ENCODE measurements at places on chromosomes 2 and 18.

DNA sequence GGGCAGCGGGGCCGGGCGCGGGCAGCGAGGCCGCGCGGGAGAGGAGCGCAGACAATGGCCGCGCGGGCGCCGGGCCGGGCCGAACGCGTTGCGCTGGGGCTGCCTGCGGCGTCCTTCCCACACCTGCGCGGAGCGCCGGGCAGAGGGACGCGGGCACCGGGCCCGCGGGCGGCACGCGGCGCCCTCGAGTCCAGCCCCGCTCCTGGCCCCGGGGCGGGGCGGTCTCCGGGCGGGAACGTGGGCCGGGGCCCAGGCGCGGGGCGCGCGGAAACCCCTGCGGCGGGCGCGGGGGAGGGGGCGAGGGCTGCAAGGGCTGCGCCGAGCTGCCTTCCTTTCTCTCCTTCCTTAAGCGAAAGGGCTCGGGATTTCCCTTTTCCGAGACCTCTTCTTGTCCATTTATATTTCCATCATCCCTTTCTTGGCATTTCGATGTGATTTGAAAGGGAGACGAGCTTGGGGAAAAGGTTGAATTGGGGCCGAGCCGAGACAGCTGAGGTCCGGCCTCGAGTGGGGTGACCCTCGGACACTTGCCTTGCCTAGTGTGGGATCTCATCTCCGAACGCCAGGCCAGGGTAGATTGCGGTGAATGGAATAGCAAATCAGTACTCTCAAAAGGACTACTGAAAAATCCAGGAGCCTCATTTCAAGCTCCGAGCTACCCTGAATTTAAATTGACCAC, 676 bp downstream of the KLHL23 start:
- no peak for DNase-seq

- DNase-seq = no peak
Observed at GRCh38 chr2:85162746-85163301, 29.6 kb downstream of the TCF7L1 start.

- DNase-seq = no peak
Observed at GRCh38 chr18:51196118-51196810, 1.2 kb downstream of the MEX3C start.

GRCh38 chr18:23532848-23533247, 29.5 kb downstream of the RMC1 start:
- DNase-seq = no peak

GRCh38 chr2:196534495-196534894, 105.0 kb upstream of the CCDC150 start:
- DNase-seq = no peak

- no peak for DNase-seq
Observed at GRCh38 chr2:189726271-189726670, 36.3 kb downstream of the OSGEPL1 start.

GRCh38 chr2:142866426-142866825, 11.0 kb upstream of the KYNU start:
- no peak for DNase-seq

- DNase-seq = no peak
Observed at GRCh38 chr18:44437603-44438002, 243.1 kb upstream of the SETBP1 start.

DNA sequence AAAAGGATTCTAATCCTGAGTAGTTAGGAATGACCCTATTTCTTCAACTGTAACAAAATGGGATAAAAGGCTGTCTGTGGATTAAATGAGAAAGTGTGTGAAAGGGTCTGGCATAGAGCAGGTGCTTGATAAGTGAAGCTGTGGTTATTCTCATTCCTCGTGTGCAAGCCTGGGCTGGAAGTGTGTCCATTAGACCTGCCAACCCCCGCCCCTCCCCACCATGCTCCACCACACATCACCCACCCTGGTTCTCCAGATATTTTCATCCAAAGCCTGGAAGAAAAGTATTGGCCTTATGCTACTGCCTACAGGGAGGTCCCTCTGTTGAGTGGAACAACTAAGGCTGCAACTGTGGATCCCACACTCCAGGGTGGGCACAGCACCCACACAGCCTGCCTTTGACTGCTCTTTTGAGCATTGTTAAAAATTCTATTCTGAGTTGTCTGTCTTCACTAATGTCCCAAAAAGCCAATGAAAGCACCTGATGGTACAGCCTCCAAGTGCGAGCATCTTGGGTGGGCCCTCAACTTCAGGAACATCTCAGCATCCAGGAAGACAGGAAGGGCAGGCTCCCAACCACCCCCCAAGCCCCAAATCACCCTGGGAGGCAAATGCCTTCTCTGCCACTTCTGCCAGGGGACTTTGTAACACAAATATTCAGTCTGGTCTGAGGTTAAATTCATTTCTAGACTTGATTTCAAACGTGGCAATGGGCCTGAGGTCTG, 102.8 kb upstream of the PPP1CB start:
- DNase-seq = no peak

GRCh38 chr2:176483901-176484568, 214.8 kb downstream of the MTX2 start:
- DNase-seq = no peak

- DNase-seq = no peak
Observed at GRCh38 chr2:178273787-178274360, 79.6 kb downstream of the OSBPL6 start.

DNA sequence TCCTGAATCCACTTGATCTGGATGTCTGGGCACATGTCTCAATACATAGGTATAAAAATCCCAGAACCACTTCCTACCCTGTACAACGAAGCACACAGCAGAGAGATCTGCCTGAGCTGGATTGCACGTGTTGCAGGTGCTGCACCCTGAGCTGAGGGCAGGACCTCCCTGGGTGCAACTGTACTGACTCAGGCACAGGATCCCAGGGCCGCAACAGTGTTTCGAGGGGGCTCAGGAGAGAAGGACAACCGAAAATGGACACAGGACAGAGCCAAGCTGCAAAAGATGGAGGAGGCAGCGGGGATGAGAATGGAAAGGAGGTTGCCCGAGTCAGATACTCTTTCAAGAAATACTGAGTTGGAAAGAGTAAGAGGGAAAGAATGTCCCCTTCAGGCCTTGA, 354.1 kb downstream of the EIPR1 start:
- DNase-seq = no peak

- peak; percentile 43 for DNase-seq
Observed at GRCh38 chr2:175251425-175252041, 70.0 kb upstream of the ATP5MC3 start.

DNA sequence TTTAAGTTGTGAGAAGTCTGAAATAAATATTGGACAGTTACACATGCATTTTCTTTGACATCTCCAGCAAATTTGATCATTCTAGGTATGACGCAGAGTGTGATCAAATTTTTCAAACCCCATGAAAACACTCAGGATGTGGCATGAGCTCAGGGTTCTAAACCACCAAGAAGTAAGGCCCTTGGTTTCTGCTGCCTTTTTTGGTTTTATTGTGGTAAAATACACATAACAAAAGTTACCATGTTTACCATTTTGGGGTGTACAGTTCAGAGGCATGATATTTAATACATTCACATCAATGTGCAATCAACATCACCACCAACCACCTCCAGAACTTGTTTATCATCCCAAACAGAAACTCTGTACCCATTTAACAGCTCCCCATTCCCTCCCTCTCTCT, 64.3 kb upstream of the TTN start:
- no peak for DNase-seq

GRCh38 chr2:45627911-45628310, 16.8 kb upstream of the SRBD1 start:
- DNase-seq = no peak

- peak; percentile 63 for DNase-seq
Observed at GRCh38 chr2:67446491-67446911, 49.4 kb downstream of the ETAA1 start.

DNA sequence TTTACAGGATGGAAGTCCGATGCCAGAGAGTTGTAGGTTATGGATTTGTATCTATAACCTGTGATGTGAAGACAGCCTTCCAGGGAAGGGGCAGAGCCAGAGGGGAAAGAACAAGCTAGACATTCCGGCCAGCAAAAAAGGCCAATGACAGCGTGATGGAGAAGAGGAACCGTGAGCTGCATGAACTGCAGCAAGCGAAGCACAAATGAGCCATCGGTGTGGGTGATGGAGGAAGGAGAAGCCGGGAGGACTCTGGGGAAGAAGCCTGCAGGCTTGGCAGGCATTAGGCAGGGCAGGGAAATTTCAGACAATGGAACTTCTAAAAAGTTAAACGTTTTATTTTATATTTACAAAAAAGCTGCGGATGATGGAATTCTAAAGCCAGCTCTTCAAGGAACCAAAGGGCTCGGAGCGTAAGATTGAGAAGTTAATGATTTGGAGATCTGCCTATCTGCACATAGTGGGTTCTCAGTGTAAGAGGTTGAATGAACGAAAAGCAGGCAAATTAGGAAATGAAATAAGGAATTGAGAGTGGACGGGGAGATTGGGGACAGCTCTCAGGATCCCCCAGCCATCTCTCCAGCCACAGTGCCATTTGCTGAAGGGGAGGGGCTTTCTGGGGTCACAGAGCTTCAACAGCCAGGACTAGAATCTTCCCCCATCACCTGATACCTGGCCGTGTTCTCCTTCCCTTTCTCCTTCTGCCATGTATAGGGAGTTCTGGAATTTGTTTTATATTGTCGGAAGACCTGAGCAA, 28.4 kb downstream of the NGEF start:
- DNase-seq = no peak

DNA sequence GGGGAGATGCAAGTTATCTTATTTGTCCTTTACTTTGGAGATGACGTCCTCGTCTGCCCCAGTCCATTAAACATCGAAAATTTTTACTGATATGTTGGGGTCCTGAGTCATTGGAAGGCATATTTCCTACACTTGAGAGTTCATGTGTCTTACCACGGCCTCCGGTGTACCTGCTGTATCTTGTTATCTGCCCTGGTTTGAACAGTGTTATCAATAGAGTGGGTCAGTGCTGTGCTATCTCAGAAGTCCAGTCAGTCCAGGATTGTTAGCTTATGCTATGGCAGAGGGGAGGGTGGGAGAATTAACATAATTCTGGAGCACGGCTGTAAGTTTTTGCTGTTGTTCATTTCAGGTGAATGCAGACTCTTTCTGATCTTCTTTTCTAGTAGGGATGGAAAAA, 102.3 kb downstream of the ADCYAP1 start:
- DNase-seq = no peak

DNA sequence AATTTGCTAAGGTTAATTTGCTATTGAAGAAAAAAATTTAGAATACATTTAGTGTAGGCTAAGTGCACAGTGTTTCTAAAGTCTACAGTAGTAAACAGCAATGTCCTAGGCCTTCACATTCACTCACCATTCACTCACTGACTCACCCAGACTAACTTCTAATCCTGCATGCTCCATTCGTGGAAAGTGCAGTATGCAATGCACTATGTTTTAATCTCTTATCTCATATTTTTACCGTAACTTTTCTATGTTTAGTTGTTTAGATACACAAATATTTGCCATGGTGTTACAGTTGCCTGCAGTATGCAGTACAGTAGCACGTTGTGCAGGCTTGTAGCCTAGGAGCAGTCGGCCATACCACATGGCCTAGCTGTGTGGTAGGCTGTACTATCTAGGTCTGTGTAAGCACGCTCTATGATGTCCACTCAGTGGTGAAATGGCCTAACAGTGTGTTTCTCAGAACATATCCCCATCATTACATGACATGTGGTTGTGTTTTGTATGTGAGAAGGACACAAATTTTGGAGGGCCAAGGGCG, 18.1 kb upstream of the RFX8 start:
- DNase-seq = no peak

DNA sequence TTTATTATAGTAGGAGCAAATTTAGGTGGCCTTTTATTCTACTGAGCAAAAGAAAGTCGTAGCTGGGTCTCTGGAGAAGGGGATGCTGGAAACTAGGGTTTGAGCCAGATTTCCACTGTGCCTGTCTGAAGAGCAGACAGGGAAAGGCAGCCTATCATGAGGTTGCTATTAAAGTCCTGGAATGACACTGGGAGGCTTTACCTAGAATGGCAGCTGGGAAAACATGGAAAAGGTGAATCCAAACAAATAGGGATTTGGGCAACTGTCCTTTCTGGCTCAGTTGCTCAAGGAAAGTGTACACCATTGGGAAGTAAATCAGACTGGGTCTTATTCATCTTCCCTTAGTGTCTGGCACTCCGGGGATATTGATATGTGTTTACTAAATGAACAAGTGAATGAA, 154.6 kb downstream of the MTX2 start:
- DNase-seq = no peak

DNA sequence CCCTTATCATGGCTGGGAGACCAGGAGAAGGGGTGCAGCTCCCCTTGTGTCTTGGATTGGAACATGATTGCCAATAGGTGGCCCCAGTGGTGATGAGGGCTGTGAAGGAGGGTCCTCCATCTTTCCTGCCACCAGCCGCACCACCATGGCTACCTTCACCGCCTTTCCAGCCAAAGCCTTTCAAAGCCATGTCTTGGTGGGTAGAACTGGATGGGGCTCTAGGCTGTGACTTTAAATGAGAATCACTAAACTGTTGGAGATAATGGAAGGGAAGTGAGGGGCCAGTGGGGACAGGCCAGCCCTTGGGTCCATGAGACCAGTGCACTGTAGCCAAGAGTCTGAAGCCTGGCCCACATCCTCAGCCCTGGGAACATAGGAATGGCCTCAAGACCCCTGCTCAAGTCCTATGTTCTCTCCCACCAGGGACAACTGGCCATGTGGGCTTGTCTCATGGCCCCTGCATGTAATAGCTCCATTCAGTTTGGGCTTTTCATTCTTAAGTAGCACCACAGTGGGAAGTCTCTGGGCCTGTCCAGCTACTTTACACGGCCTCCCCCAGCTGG, 345.7 kb downstream of the DYSF start:
- DNase-seq = no peak

DNA sequence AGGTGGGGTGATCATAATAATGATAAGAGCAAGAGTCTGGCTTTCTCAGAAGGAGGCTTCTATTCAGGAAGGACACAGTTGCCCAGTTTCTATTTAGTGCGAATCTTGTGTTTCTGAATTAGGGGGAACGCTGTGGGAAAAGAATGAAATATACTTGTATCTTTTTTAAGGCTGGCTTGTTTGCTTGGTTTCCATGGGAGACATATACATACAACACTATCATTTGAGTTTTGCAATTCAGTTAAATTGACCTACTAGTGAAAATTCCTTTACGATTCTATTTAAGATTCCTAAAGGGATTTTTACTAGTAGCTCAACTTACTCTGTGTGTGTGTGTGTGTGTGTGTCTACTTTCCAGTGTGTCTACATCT, 24.7 kb upstream of the ANKRD62 start:
- DNase-seq = no peak

DNA sequence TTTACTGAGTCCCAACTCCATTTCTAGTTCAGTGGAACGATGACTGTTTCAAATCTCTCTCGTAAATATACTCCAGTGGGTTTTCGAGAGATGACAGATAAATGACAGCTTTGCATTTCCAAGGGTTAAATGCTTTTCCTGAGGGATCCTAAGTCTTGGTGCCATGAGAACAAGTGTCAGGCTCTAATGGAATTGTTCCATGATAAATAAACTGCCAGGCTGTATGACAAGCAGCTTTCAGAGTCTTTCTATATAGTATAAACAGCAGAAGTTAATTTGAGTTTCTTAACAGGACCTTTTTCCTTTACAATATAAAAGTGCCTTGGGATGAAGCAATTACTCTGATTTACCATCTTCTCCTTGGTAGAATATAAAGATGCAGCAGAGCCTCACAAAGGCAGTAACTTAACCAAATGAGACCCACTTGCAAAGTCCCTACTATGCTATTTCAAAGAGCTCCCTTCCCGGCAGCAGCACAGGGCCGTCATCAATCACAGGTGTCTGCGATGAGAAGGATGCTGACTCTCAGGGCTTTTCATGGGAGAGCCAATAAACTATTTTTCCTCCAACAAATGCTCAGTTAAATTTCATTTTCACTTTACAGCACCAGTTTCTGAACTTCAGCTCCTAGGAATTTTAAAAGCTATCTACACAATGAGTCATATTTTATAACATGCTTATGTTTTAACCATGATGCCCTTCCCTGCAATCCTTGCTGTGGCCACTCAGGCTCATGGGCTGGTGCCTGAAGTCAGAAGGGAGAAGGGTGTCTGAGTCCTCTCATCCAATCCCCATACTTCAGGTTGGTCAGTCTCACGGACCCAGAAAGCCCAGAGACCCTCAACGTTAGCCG, 123.8 kb downstream of the AFF3 start:
- DNase-seq = no peak

Measured in NCI-H1694 (cell line).